Stimulated activated CD8-positive, alpha-beta memory T cell treated with anti-CD3 and anti-CD28 coated beads, Interleukin-7, amount 100 ng/mL, for 1 hour (primary cell): ENCODE measurements at places on chromosomes 1 and 21.

DNA sequence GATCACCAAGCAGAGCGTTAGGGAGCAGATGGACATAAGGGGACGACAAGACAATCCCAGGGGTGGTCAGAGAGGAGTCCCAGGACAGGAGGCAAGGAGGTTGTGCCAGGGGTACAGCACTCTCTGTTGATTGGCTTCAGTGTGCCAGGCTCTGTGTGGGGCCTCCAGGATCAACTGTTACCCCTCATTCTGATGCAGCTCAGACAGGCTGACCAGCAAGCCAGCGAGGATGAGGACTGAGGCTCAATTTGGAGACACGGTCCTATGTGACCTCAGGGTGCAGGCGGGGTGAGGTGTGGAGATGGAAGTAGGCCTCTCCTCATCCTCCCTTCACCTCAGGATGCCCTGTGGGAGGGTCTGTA, 4.0 kb downstream of the HYI start:
- DNase-seq: no peak

DNA sequence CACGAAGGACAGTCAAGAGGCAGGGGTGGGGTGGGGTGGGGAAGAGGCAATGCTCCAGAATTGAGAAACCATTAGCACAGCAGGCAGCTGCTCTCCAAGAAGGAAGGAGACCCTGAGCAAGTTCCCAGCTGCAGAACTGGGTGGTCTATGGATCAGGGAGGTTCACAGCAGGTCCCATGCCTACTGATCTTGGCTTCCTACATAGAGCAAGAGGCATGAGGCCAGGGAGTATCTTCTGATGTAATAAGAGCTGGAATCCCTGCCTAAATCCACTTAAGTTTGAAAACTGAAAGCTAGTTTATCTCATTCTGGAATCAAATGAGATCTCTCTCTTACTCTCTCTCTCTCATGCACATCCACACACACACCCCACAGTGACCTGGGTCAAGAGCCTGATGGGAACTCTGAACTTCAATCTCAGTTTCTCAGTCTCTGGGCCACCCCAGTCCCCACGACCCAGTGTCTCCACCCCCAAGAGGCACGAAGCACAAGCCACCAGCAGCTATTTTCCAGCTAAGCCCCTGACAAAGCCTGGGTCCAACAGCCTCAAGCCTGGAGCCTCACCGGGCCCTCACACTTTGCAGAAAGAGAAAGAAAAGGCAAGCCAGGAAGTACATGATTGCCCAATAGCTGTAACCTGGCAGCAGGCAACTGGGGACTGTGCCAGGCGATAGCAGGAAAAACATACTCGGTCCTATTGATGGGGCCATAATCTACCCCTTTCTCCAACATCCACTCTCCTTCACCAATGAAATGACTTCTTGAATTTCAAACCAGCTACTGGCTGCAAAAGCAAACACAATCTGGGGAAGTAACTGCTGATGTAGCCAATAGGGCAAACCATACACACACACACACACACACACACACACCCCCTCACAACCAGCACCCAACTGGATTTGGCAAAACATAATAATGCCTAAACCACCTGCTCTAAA, 2.2 kb downstream of the NUAK2 start:
- DNase-seq: no peak

DNA sequence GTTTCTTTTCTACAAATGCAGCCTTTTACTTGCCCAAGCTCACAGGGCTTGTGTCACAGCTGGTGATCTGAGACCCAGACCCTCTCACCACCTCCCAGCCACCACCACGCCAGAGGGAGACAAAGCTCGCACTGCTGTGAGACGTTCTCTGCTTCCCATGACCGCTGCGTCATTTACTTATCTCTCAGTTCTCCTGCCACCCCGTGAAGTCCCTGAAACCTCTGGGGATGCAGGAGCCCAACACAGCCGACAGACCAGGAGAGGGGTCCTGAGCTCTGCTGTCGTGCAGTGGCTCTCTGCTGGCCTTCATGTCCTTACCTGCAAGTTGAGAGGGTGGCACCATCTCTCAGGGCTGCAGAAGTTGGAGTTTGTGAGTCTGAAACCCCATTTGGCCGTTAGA, 77.7 kb downstream of the SLC16A1 start:
- DNase-seq: no peak

DNA sequence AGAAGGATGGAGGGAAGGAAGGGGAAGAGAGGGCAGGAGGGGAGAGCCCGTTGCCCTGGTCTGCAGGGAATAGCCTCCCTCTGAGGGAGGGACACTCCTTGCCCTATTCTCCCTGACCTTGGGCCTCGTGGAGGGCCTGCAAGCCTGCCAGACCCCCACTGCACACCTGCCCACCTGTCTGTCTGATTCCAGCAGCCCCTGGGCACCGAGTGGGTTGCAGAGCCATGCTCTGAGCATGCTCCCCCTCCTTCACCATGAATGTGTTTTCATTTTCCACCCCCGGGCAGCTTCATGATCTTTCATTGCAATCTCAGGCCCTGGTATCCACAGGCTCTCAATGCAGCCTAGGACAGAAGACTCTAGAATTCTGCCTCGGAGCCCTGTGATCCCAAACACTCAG, 5.1 kb upstream of the NPHP4 start:
- no peak for DNase-seq

DNA sequence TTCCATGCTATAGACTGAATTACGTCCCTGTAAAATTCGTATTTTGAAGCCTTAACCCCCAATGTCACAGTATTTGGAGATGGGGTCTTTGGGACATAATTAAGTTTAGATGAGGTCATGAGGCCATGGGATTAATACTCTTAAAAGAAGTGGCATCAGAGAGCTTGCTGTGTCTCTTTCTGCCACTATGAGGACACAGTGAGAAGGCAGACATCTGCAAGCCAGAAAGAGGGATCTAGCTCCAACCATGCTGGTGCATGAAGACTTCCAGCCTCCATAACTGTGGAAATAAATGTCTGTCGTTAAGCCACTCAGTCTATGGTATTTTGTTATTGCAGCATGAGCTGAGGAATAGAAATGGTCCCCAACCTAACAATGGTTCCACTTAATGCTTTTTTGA, 99.0 kb downstream of the LTN1 start:
- no peak for DNase-seq

- no peak for DNase-seq
Observed at GRCh38 chr1:76632136-76632535, 235.1 kb upstream of the ST6GALNAC5 start.

DNA sequence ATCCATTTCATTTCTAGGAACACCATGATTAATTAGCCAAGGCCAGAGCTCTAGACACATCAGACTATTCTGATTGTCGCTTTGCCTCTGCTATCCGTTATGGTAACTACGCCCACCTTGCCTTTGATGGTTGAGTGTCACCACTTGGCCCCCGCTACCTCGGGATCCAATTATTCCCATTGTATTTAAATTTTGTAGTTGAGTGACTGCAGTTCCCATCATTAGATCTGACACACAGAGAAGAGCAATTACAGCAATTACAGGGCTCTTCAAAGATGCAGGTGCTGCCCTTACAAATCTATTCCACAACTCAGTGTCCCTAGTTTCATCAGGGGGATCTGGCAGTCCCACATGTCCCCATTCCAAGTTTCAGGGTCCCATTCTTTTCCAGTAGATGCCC, 44.9 kb upstream of the ABCA4 start:
- DNase-seq: no peak

DNA sequence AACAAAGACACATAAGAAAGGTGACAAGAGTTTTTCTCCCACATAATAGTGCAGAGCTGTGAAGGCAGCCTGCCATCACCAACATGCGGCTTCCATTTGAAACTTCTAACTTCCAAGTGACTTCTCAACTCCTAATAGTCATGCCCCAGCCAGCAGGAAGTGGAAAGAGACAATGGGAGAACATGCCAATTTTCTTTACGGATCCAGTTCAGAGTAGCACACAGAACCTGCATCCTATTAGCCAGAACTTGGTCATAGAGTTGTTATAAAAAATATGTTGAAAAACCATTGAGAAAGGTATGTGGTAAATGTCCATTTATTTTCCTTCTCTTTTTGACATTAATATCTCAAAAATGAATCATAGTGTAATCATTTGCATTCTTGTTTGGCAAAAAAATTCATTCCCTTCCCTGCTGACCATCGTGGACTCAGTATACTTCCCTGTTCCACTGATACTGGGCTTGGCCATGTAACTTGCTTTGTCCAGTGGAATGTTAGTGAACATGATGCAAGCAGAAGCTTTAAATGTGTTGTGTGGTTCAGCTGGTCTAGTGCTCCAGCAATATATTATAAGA, 197.4 kb downstream of the SEC16B start:
- no peak for DNase-seq
